ENCODE measurements at places on chromosomes 5 and 9. TPM values are rescaled to one million over a fixed set of nuclear protein-coding genes. Genes with fewer than 3 reads are reported as not detected.

GRCh38 chr9:35951736-35952135 lies 6.2 kb downstream of the OR2S2 start:
- DNase-seq = no peak
- H3K4me3 ChIP-seq = no peak overlapping the region
- H3K4me1 ChIP-seq = no peaks in the 10 kb centered on the region
- no peaks in the 10 kb centered on the region for H3K36me3 ChIP-seq
- H3K27me3 ChIP-seq = peaks cover 7% of the 10 kb centered on the region
- H3K27ac ChIP-seq = no peak overlapping the region

DNA sequence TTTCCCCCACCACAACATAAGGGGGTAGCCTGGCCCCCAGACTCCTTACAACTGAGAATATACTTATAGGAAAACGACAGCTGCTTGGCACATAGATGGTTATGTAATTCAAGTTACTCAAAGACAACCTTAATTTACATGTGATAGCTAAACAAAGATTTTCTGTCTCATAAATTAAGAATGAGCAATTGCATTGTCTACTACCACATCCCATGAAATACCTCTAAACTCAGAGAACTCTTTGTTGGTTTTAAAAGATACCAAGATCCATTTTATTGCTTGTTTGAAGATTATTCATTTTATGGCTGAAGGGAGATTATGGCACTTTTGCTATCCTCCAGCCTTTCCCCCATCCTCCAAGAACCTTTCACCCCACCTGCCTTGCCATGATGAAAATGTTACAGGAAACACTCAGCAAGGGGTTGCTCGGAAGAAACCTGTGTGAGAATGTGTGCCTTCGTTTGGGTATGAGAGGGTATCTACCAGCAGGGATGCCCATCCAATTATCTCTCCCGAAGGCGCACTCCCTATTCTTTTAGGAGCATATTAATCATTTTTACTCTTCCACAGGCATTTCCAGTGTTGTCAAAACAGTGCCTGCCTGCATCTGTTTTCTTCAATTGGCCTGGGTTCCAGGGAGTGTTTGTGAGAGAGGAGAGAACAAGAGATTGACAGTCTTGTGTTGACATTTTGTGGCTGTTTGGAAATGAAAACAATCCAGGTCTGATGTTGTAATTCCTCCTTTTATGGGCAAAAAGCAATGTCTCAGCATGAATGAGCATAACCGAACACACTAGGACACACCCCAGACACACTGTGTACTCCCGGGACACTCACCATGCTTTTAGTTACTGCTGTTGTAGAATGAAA lies 208.0 kb upstream of the ANKRD55 start:
- no peak for DNase-seq
- H3K4me3 ChIP-seq = no peak overlapping the region
- H3K27ac ChIP-seq = no peak overlapping the region
- peaks cover 6% of the 10 kb centered on the region for H3K4me1 ChIP-seq
- no peaks in the 10 kb centered on the region for H3K36me3 ChIP-seq
- H3K27me3 ChIP-seq = no peaks in the 10 kb centered on the region

DNA sequence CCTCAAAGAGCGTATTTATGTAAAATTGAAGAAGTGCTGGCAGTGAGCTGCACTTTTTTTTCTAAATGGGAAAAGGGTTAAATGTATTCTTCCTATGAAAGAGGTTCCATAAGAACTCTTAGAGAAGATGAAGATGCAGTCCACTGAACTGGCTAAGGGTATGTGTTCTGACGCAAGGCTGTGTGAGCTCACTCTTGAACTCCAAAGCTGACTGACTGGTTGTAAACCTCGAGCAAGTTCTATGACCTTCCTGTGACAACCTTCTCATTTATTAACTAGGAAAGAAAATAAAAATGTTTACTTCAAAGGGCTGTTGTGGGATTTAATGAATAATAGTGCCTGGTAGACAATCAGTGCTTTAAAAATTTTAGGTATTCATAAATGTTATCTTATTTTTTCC lies 46.7 kb downstream of the POC5 start:
- H3K4me1 ChIP-seq = peaks cover 20% of the 10 kb centered on the region
- H3K27me3 ChIP-seq = no peaks in the 10 kb centered on the region
- H3K36me3 ChIP-seq = peaks cover 28% of the 10 kb centered on the region
- no peak for DNase-seq

DNA sequence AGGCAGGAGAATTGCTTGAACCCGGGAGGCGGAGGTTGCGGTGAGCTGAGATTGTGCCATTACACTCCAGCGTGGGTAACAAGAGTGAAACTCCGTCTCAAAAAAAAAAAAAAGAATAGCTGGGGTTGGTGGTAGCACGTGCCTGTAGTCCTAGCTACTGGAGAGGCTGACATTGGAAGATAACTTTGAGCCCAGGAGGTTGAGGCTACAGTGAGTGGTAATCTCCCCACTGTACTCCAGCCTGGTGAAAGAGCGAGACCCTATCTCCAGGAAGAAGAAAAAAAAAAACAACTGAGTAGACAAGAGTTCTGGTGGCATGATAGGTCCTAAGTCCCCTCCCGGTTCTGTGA lies 26.3 kb downstream of the GOLGA2 start:
- peaks cover 26% of the 10 kb centered on the region for H3K27me3 ChIP-seq
- DNase-seq = no peak
- H3K36me3 ChIP-seq = no peaks in the 10 kb centered on the region

Gene SYK
- total RNA-seq = 0.56 TPM

Gene SOHLH1
- not detected for total RNA-seq

Data from activated CD4-positive, alpha-beta T cell treated with anti-CD3 and anti-CD28 coated beads, Interleukin-2, amount 10 ng/mL, durations not matched to agents 7 days and 5 days (primary cell).